ENCODE measurements at places on chromosomes 11 and 22.

DNA sequence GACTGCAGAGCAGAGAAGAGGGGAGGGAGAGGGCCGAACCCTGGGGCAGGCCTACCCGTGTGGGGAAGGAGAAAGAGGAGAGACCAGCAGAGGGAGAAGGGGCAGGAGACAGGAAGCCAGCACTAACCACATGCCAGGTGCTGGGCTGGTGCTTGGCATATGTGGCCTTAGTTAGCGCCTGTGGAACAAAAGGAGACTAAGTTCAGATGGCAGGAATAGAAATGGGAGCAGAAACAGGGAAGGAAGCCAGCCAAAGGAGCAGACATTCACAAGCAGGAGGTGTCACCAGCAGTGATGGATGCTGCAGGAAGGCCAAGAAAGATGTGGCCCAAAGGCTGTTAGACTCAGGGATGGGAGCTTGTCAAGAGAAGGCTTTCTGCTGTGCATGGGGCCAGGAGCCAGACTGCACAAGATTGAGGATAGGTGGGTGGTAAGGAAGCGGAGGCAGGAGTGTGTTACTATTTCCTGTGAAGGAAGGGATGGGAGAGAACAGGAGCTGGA lies 26.7 kb downstream of the TREH start:
- DNase-seq: no peak

DNA sequence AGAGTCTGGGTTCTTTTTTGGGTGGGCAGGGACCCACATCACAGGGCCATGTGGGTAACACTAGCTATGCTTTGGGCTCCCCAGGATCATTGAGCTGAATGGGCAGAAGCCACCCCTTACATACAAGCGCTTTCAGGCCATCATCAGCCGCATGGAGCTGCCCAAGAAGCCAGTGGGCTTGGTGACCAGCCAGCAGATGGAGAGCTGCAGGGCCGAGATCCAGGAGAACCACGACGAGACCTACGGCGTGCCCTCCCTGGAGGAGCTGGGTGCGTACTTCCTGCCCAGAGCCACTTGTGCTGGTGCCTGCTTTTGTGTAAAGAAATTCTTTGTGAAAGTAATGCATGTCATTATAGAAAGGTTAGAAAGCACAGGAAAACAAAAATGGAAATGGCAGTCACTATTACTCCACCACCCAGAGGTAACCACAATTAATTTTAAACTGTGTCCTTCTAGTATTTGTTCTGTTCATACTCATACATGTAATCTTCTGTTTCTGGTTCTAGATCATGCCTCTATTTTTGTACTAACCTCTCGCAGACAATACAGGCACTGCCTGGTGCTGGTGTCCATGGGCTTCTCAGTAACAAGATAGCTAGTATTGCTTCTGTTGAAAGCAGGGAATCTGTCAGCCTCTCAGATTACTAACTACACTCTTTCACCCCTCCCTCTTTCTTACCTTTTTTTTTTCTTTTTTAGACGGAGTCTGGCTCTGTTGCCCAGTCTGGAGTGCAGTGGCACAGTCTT lies 13.7 kb downstream of the CRY2 start:
- DNase-seq: no peak

DNA sequence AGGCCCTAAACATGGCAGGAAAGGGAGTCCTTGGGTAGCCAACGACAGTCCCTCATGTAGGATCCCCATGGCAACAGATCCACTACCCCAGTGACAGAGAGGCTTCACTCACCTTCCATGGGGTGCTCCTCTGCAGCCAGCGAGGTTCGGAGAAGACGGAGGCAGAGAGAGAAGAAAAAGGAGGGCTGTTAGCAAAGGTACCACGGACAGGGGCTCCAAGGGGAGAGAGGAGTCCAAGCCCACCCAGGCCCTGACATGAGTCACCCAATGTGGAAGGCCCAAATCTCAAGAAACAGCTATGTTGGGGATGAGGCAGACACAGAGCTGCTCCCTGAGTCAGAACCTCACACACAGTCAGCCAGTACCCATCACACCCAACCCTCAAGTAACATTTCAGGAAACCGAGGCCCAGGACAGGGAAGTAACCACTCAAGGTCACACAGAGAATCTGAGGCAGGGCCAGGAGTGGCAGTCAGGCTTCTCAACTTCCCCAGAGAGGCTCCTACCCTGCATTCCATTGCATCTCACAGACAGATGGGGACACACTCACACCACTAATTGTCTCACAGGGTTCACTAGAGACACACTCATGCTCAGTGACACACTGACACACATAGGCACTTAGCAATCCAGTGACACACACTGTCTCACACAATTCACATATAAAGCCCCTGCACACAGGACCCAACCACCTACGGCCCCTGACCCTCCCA lies 25.2 kb downstream of the NRXN2 start:
- DNase-seq: no peak

DNA sequence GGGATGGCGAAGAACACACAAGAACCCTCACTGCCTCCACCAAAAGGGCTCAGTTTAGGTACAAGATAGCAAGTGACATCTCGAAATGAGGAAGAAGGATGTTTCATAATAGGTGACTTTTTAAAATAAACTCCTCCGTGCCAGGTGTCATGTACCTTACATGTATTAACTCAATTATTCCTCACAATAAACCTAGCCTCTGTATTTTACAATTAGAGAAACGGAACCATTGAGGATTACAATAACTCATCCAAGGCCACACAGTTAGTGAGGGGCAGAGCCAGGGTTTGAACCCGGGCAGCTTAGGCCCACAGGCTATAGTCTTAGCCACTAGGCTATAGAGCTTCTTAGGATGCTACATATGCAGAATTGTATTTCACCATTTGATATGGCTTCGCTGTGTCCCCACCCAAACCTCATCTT lies 965 bp upstream of the PAMR1 start:
- peak; percentile 16 for DNase-seq

GRCh38 chr11:102456381-102456780 lies 3.8 kb upstream of the TMEM123 start:
- no peak for DNase-seq

DNA sequence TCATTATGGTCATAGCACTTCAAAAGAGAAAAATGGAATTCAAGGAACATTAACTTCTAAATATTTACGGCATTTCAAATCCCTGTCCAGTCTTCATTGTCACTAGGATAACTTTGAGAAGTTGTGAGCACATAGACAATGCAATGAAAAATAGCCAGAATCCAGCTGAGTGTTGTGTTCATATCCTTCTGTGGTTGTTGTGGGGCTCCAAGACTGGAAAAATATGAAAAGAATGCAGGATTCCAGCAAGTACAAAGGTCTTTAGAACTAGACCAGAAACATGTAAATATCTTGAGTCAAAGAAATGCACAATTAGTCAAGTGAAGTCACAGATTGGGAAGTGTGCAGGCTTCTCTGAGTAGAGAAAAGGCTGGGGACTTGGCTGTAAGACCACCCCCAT lies 68.7 kb downstream of the WT1 start:
- no peak for DNase-seq

DNA sequence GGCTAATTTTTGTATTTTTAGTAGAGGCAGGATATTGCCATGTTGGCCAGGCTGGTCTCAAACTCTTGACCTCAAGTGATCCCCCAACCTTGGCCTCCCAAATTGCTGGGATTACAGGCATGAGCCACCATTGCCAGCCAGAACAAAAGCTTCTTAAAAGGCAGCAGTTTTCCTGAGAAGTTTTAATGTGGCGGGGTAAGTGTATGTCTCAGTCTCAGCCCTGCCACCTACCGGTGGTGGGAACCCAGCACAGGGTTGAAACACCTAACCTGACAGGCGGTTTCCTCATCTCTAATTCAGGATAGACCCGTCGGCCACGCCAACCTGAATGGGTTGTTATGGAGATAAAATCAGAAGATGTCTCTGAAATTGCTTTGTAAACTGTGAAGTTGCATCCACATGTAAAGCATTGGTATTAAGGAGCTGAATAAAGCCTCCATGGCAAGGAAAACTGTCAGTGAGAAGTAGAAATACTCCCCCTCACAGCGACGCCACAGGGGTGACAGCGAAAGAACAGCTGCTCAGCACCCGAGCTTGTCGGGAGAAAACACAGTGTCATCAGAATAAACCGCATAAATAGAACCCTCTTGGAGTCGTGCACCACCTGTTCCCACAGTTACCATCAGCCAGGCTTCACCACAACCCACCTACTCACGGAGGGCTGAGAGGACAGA lies 165.9 kb upstream of the NCAM1 start:
- DNase-seq: no peak

DNA sequence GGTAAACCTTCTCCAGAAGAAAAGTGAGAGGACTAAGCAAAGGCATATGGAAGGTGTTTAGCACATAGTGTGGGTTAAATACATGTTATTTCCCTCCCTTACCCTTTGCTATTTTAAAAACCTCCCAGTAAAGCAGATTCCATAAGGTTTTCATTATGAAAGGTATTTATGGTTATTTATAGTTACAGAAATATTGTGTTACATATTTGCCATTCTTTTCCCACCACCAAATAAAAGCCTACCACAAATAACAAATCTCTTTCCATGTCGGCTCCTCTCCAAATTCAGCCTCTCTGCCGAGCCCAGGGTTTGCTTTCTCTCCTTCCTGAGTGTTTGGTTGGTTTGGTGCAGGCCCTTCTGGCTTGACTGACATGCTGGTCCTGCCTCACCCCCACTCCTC lies 64.4 kb downstream of the INSC start:
- DNase-seq: no peak

GRCh38 chr11:132895340-132895739 lies 637.0 kb downstream of the OPCML start:
- no peak for DNase-seq

GRCh38 chr11:94740083-94741021 lies 27.8 kb upstream of the AMOTL1 start:
- peak; percentile 30 for DNase-seq

- no peak for DNase-seq
These were observed 70.1 kb upstream of the TTLL12 start for GRCh38 chr22:43256976-43257545.

GRCh38 chr22:43393844-43394474 lies 17.9 kb upstream of the MPPED1 start:
- DNase-seq: no peak

DNA sequence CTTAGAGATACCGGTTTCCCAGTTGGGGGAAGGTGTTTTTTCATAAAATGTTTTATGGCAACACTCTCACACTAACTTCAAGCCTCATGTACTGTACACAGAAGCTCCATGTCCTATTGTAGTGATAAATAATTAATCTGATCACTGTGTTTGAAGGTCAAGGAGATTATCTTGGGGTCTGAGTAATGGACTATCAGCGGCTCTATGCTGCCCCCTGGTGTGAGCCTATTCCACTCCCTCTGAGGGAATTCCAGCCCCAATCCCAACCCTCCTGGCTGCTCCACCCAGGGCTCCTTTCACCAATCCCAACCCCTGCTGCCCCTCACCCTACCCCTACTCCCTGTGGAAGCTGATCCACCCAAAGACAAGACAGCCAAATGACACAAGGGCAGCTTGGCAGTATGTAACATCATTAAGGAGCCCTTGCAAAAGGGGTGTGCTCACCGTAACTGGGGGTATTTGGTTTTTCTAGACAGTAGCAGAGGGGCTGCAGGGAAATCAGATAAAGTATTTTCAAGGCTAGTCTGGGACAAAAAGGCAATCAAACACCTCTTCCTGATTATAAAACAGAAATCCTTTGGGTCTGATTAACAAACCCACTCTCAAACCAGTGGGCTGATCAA lies 22.3 kb downstream of the HPS4 start:
- DNase-seq: peak; percentile 36

- no peak for DNase-seq
These were observed 13.8 kb downstream of the GGT5 start for GRCh38 chr22:24230911-24231656.

GRCh38 chr11:86715611-86716010 lies 43.2 kb upstream of the ME3 start:
- no peak for DNase-seq

GRCh38 chr11:131471976-131472375 lies 101.6 kb downstream of the NTM start:
- DNase-seq: no peak

GRCh38 chr11:102309621-102310541 lies 7.4 kb upstream of the BIRC3 start:
- no peak for DNase-seq

- DNase-seq: no peak
These were observed 35.6 kb upstream of the CABP7 start for GRCh38 chr22:29684244-29684643.

DNA sequence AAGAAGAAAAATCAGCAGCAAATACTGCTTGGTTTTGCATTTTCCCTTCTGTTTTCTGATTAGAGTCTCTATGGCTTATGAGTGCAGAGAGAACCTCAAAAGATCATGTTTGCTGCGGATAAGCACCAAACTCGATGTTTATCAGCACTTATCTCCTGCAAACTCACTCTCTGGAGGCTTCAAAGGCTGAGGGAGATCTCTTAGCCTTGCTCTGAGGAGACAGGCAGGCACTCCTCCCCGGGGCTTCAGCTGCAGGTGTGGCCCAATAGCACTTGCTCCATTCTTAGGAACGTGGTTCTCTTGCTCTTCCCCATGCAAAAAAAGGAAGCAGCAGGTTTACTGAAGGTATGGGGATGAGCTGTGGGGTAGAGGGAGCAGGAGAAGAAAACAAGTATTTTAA lies 45.1 kb downstream of the FLI1 start:
- DNase-seq: no peak

GRCh38 chr11:69644962-69645675 lies 4.2 kb downstream of the CCND1 start:
- no peak for DNase-seq

- DNase-seq: no peak
These were observed 1.8 kb downstream of the DCPS start for GRCh38 chr11:126305699-126306098.

DNA sequence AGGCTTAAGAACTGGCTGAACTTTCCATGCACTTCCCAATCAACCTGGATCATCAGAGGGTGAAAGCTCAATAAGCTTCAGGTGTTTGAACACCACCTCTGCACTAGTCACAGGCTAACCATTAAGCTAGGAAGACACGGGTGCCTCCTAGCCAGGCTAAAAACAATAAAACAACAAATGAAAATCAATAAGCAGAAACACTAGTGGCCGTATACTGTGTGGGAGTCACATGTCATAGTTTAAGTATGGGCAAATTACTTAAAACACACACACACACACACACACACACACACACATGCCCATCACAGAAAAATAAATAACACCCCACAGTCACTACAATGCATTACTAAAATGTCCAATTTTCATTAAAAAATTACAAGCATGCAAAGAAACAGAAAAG lies 85.2 kb downstream of the APOL5 start:
- no peak for DNase-seq

DNA sequence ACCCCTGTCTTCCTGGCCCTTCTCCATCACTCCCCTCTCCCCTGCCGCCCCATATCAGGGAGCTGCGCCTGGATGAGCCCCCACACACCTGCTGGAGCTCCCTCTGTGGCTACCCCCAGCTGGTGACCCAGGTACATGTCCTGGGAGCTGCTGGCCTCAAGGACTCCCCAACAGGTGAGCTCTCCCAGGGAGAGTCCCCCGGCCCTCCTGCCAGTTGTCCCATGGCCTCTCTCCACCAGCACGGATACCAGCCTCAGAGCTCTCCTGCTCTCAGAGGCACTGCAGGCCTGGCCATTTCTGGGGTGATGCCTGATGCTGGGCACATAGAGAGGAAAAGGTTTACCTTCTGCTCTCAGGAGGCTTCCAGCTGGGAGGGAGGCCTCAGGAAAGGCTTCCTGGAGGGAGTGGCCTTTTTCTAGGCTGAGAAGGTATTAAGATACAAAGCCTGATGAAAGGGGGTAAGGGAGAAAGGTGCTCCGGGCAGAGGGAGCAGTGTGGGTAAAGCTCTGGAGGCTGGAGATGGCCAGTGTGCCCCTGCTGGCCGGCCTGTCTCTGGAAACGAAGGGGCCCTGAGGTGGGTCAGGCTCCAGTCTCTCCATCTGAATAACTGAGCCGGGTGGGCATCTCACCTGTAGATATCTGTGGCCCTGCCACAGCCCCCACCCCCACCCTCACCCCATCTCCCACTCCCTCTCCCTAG lies 6.0 kb upstream of the MYO7A start:
- no peak for DNase-seq

Measured in midbrain (tissue), 1 donor.